Stimulated activated CD4-positive, alpha-beta T cell treated with anti-CD3 and anti-CD28 coated beads, Interleukin-15, amount 100 ng/mL, for 1 hour (primary cell): ENCODE measurements at places on chromosomes 3 and 15.

DNA sequence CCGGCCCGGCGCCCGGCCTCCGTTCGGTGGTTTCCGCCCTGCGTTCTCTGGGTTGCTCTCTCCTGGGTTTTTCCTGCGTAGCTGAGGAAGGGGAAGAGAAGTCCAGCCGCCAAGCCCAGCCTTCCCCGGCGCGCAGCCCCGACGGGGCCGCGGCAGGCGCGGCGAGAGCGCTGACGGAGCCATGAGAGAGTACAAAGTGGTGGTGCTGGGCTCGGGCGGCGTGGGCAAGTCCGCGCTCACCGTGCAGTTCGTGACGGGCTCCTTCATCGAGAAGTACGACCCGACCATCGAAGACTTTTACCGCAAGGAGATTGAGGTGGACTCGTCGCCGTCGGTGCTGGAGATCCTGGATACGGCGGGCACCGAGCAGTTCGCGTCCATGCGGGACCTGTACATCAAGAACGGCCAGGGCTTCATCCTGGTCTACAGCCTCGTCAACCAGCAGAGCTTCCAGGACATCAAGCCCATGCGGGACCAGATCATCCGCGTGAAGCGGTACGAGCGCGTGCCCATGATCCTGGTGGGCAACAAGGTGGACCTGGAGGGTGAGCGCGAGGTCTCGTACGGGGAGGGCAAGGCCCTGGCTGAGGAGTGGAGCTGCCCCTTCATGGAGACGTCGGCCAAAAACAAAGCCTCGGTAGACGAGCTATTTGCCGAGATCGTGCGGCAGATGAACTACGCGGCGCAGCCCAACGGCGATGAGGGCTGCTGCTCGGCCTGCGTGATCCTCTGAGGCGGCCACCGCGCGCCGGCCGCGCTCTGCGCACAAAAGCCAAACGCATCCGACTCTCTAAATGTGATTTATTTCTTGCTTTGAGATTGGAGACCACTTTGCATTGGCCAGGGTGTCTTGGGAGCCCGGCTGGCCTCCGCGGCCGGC lies 727 bp downstream of the RAP2B start:
- peak; percentile 24 for DNase-seq

- no peak for DNase-seq
Observed at GRCh38 chr3:182948305-182948704, 32.0 kb downstream of the DCUN1D1 start.

- DNase-seq, result no peak
Observed at GRCh38 chr15:74917676-74918075, 11.0 kb upstream of the FAM219B start.

- DNase-seq, result no peak
Observed at GRCh38 chr3:188077160-188077799, 76.7 kb upstream of the LPP start.

GRCh38 chr15:64099379-64099778 lies 3.6 kb downstream of the SNX1 start:
- no peak for DNase-seq

GRCh38 chr15:98776607-98777281 lies 128.4 kb downstream of the IGF1R start:
- no peak for DNase-seq

- no peak for DNase-seq
Observed at GRCh38 chr3:106423321-106424225, 554.8 kb upstream of the CBLB start.

GRCh38 chr3:9864200-9864927 lies 15.7 kb downstream of the CIDEC start:
- DNase-seq, result no peak

GRCh38 chr15:34318277-34319079 lies 19.1 kb downstream of the SLC12A6 start:
- DNase-seq, result no peak

- DNase-seq, result no peak
Observed at GRCh38 chr15:93223803-93224202, 134.8 kb upstream of the RGMA start.

DNA sequence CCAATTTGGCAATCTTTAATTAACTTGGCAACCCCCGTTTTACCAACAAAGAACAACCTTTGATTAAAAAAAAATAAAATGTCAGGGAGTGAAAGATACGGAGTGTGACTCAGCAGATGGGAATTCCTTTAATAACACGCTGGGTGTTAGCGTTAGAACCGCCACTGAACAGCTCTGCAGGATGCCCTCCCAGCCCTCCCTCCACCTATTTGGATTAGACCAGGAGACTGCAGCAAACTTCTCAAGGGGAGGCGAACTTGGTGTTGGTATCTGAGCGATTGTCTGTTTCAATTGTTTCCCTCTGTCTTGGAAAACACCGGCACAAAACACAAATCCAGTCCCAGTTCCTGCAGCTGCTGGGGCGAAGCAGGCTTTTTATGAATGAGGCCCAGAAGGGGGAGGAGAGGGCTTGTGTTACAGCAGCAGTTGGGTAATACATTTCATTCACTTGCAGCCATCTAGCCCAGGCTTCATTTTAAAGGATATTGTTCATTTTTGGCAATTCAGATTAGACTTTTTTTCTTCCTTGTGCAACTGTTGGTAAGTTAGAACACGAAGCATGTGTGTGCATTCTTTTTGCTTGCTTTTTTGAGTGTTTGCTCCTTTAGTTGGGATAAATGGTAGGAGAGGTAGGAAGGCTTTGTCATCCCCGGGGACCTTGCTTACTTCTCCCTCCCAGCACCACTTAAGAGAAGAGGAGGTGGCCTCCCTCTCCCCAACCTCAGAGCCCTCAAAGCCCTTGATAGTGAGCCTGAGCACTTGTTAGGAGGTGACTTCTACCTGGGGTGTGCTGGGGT lies 152.3 kb downstream of the IGF1R start:
- no peak for DNase-seq

DNA sequence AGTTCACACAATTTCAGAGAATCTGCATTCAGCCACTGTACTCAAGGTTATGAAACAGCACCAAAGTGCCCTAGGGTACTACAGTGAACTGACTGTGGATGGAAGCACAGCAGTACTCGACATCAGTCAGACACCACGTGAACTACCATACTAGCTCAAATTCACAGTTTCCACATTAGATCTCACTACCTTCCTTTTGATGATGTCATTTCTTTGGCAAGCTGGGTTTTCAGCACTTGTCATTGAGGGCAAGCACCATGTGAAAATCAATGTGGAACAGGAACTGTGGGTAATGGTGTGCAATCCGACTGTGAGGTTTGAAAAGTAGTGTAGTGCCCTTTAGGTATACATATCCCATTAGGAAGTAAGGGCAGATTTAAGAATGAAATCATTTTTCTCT lies 110.5 kb upstream of the BFSP2 start:
- no peak for DNase-seq

- DNase-seq, result no peak
Observed at GRCh38 chr3:122766430-122766829, 27.2 kb downstream of the HSPBAP1 start.

GRCh38 chr3:166785876-166786275 lies 594.2 kb downstream of the ZBBX start:
- no peak for DNase-seq

DNA sequence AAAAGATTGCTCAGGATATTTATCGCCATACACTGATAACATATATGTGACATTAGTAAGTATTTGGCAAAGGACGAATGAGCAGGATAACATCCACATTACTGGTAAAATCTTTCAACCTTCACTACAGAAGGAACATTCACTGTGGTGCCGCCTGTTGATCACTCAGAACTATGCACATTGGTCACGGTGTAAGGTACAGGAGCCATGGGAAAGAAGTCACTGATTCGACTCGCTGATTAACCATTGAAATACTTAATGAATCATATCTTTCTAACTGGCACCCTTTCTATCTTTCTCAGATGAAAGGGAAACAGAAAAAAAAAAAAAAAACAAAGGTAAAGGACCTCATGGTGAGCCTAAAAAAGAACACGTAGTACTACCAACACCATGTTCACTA lies 68.8 kb downstream of the TJP1 start:
- no peak for DNase-seq

DNA sequence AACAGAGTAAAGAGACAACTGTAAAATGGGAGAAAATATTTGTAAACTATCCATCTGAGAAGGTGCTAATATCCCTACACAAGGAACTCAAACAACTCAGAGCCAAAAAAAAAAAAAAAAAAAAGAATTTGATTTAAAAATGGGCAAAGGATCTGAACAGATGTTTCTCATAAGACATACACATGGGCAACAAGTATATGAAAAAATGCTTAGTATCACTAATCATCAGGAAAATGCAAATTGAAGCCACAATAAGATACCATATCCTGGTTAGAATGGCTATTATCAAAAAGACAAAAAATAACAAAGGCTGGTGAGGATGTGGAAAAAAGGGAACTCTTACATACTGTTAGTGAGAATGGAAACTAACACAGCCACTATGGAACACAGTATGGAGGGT lies 36.2 kb downstream of the TXNRD3 start:
- DNase-seq, result no peak

GRCh38 chr3:153090973-153091372 lies 71.1 kb upstream of the RAP2B start:
- DNase-seq, result no peak

DNA sequence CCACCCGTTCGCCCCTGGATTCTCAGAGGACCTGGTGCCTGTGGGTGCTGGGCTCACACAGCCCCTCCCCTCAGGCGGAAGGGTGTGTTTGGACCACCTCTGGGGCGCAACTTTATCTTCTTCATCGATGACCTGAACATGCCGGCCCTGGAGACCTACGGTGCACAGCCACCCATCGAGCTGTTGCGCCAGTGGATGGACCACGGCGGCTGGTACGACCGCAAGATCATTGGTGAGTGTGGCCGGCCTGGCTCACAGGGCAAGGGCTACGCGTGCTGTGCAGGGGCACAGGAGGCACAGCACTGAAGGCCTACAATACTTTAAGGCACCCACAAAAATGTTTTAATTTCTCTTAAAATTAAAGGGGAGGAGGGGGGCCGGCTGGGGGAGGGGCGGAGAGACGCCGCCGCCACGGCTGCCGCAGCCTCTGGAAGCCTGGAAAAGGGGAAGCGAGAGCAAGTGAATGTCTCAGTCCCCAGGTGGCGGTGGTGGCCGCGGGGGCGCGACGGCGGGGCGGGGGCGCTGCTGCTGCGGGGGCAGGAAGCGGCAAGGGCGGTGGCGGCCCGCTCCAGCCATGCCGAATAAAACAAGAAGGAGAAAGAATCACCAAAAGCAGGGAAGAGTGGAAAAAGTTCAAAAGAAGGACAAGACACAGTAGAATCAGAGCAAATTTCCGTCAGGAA lies 56.8 kb downstream of the DNAH1 start:
- no peak for DNase-seq

- no peak for DNase-seq
Observed at GRCh38 chr15:61053401-61053965, 175.6 kb downstream of the RORA start.

DNA sequence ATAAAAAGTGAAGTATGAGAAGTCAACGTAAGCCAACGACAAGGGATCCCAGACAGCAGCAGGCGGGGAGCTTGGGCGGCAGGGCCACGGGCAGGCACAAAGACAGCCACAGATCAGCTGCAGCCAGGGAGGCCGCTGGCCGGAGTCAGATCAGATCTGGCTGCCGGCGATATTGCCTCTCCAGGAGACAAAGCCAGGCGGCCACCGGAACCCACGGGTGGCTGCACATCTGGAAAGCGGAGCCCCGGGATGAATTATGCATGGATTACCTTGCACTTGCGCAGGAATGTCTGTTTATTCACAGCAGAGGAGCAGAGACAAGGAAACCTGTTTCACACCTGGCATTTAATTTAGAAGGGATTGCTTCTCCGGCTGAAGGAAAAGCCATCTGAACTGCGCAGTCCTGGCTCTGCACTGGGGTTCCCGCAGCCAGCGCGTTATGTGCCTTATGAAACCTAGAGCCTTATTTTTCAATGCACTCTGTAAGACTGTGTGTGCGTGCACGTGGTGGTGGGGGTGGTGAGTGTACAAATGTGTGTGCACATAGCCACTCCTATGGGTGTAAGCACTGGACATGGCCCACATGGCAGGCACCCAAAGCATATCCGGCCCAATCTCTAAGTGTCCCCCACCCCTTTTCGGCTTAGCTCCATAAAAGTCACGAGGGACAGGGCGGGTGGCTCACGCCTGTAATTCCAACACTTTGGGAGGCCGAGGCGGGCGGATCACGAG lies 427.8 kb upstream of the MCTP2 start:
- no peak for DNase-seq

- no peak for DNase-seq
Observed at GRCh38 chr3:184868477-184868876, 56.5 kb downstream of the VPS8 start.

GRCh38 chr15:56454836-56455235 lies 10.1 kb downstream of the MNS1 start:
- no peak for DNase-seq

- DNase-seq, result no peak
Observed at GRCh38 chr15:45364271-45364670, 14.1 kb downstream of the GATM start.

DNA sequence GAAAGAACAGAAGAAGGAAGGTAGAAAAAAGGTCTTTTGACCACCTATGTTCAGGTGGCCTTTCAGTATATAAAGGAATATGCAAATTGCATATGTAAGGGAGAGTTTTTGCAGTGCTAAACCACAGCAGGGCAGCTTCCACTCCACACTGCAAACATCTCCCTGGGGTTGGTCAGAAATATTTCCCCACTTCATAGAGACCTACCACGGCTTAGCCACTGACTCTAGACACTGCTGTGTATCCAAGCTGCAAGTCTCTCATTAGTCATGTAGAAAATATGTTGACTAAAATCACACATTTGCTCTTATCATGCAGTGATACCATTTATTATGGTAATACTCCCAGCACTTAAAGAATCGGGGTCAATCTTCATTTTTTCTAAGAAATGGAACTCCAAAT lies 214.9 kb upstream of the NR2F2 start:
- no peak for DNase-seq

DNA sequence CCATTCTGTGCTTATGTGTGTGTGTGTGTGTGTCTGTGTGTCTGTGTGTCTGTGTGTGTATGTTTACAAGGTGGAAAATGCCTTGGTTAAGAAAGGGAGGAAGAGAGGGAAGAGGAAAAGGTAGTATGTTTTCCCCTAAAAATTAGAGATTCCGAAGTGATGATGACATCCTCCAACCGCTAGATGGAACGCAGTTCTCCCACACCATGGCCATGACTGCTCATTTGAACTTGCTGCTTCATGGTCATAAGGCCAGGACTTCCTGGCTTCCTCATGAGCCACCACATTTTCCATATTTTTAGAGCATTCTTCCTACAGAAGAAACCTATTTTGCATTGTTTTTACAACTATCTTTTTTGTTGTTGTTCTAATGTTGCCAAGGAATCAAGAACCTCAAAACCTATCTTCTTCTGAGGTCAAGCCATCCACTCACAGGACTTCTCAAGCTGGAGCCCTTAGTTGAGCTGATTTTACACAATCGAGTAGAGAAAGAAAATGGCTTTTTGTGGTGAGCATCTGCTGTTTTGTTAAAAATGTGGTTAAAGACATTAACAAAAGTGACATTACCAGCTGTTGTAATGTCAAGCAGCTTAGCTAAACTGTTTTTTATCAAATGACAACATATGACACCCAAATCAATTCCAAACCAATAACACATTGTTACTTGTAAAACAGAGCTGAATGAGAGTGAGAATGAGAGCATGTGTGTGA lies 1091.0 kb downstream of the FHIT start:
- no peak for DNase-seq

- no peak for DNase-seq
Observed at GRCh38 chr3:11155341-11156025, 1.2 kb downstream of the HRH1 start.

GRCh38 chr3:82509951-82510603 lies 748.6 kb upstream of the GBE1 start:
- DNase-seq, result no peak
